Calu3 (cell line): ENCODE measurements at places on chromosomes 16 and 17. TPM values are rescaled to one million over a fixed set of nuclear protein-coding genes. Genes with fewer than 3 reads are reported as not detected.

DNA sequence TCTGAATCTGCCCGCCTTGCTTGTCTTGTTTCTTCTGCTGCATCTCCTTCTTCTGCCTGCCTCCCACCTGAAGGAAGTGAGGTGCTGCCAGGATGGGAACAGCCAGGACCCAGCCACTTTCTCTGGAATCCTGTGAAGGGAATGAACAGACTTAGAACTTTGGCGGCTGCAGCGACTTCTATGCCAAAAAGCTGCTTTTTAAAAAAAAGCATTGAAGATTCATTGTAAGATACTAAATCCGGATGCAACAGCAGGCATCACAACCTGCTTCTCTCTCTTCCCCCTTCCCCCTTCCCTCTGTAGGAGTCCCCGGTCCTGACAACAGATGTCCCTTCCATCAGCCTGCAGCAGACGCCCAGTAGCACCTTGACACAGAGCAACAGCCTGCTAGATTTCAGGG, 176.3 kb downstream of the HS3ST4 start:
- H3K36me3 ChIP-seq = no peaks in the 10 kb centered on the region
- H3K4me3 ChIP-seq = no peak overlapping the region
- no peak overlapping the region for H3K27ac ChIP-seq
- no peaks in the 10 kb centered on the region for H3K4me1 ChIP-seq
- H3K27me3 ChIP-seq = no peaks in the 10 kb centered on the region

DNA sequence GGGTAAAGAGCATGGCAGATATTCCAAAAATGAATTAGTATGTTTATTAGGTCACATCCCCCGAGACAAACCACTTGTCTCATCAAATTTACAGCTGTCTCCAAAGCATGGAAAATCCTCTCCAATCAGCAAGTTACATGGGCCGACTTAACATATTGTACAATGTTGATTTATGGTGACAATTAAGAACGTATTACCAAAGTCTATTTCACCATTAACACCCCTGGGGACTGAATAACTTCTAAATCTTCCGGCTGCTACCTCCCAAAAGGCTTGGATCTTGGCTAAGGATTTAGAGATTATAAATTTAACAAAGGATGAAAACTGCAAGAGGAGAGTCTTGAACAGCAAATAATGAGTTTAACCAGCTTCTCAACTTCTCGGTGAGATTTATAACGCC, 311.9 kb downstream of the NPIPA8 start:
- no peak overlapping the region for H3K27ac ChIP-seq
- no peaks in the 10 kb centered on the region for H3K27me3 ChIP-seq
- H3K4me3 ChIP-seq = no peak overlapping the region
- no peak for DNase-seq

DNA sequence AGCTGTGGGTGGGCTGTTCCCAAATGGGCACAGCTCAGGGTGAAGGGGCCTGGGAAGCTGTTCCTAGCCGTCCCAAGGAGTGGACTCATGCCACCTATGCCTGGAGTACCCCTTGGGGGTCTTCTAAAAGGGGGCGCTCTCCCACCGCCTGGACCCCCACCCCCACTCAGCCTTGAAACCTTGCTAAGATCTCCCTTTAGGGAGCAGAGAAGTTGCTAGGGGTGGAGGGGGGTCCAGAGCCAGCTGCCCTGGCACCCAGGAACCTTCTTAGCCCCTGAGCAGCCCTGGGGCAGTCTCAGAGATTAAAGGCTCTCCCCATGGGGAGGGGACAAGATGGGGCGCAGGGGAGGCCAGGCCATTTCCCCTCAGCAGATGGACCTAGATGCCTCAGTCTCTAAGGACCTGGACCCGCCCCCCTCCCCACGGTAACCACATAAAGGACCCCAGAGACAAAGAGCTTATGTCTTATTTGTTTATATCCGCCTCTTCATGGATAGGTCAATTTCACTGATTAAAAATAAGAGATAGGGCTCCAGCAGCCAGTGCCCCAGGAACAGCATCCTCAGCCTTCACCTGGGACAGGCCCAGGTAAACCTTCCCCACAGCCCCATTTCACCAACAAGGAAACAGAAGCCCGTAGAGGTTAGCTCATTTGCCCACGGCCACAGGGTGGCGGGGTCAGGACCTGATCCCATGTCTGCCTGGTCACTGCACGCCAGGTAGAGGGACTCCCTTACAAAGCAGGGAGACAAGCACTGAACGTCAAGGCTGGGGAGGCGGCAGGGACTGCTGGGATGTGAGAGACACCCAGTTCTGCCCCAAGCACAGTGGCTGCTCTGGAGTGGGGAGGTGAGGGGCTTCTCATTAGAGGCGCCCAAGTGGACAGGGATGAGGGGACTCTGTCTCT, 3.4 kb downstream of the MTSS2 start:
- no peak for DNase-seq
- H3K27ac ChIP-seq = no peak overlapping the region
- peaks cover 11% of the 10 kb centered on the region for H3K4me1 ChIP-seq
- H3K36me3 ChIP-seq = peaks cover 47% of the 10 kb centered on the region
- no peaks in the 10 kb centered on the region for H3K27me3 ChIP-seq

GRCh38 chr17:50328363-50329325, 17.3 kb upstream of the XYLT2 start:
- H3K4me1 ChIP-seq = no peaks in the 10 kb centered on the region
- peaks cover 78% of the 10 kb centered on the region for H3K27me3 ChIP-seq
- no peaks in the 10 kb centered on the region for H3K36me3 ChIP-seq

DNA sequence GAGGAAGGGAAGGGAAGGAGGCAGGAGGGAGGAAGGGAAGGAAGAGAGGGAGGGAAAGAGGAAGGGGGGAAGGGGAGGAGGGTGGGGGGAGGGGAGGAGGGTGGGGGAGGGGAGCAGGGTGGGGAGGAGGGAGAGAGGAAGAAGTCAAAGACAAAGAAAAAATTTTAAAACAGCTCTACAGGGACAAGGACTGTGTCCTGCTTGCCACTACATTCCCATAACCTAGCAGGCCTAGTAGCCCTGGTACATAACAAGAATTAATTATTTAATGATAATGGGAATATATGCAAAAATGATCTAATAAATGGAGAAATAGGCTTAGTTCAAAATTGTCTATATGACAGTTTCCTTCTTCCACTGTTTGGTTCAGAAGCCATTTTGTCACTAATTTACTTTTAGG, 47.6 kb upstream of the NOG start:
- H3K4me1 ChIP-seq = no peaks in the 10 kb centered on the region
- H3K27me3 ChIP-seq = peaks cover 65% of the 10 kb centered on the region
- DNase-seq = no peak

WIPF2 gene
- 327 and 376 TPM in 2 replicates for total RNA-seq

CCL3 gene
- not detected in 2 replicates for total RNA-seq

SLC16A13 gene
- total RNA-seq = 10.4 and 11.6 TPM in 2 replicates

ESRP2 gene
- 100 and 103 TPM in 2 replicates for total RNA-seq

SCN4A gene
- total RNA-seq = not detected in 2 replicates

CTRB2 gene
- 0.76 TPM in 1 of 2 replicates, not detected in the other for total RNA-seq
